Forelimb muscle (tissue), 1 donor: ENCODE measurements at places on chromosomes 12 and 14. TPM values are rescaled to one million over a fixed set of nuclear protein-coding genes. Genes with fewer than 3 reads are reported as not detected.
A peak's percentile ranks its signal among the peaks of the same experiment; 100 is the strongest.

GRCh38 chr12:53011889-53012288, 5.6 kb downstream of the EIF4B start:
- DNase-seq, result no peak

- DNase-seq, result no peak
Measured at GRCh38 chr14:58275527-58276190, 22.7 kb upstream of the ARID4A start.

- DNase-seq, result no peak
Measured at GRCh38 chr12:43976027-43976426, 140.1 kb downstream of the TMEM117 start.

- DNase-seq, result no peak
Measured at GRCh38 chr12:124868252-124869058, 4.8 kb upstream of the SCARB1 start.

DNA sequence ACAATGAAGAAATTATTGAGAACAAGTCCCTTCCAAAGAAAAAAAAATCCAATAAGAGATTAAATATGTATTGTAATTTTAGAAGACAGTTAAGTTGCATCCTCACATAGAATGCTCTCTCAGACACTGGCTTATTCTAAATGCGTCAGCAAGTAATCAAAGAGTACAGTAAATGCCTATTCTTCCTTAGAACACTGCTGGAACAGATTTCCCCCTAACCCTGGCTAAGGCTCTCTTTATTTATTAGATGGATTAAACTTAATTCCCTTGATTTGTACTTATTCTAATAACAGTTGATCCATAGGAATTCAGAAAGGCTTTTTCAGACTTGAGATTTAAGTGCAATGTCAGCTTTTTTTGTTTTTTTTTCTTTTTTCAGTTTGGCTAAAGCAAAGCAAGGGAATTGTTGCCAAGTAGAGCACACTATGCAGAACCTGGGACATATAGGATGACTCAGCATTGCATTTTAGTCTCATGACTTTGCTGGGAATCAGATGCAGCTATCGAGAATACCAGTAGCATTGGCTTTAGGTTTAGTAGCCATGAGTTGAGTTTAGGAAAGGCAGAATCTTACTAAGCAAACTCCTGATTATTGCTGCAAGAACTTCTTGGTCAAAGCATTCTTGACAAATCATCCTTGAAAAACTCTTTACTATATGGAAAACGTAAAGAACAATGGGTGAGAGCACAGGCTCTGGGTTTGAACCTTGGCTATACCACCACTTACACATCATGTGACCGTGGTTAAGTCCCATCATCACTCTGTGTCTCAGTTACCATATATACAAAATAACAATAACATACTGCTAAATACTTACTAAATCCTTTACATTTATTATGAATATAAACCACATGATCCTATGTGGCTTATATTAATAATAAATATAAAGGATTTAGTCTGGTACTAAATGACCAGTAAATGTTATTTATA, 26.7 kb downstream of the MED21 start:
- DNase-seq, result no peak

GRCh38 chr12:110627500-110628195, 13.7 kb downstream of the TCTN1 start:
- no peak for DNase-seq

- DNase-seq, result no peak
Measured at GRCh38 chr12:24909667-24910066, 39.2 kb downstream of the BCAT1 start.

DNA sequence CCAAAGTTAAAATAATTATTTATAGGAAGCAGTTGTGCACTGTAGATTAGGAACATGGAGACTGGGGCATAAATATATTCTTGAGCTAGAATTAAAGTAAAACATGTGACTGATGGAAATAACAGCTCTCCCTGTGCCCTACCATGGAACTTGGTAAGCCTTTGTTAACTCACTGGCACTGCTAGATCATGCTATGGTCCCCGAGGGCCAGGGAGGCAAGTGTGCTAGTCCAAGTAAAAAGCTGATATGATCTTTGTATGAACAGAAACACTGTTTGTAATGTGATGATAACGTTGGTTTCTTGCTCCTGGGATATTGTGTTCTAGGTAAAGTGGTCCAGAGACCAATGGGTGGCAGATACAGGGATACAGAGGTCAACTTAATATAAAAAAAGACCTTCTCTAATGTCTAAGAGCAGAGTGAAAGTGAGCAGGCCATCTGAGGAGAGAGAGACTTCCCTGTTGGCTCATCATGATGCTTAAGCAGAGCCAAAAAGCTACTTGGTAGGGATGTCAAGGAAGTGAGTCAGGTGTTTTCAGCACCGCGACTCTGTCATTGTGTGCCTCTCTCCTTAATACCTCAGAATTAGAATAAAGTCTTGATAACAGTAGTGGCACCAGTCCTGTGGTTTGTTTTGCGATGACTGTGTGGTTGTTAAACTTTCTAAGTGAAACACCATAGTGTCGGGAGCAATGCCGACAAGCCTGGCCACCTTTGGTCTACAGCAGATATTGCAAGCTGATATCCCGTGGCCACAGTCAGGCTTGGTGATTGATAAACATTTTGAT, 27.6 kb downstream of the BICD1 start:
- DNase-seq, result no peak

DNA sequence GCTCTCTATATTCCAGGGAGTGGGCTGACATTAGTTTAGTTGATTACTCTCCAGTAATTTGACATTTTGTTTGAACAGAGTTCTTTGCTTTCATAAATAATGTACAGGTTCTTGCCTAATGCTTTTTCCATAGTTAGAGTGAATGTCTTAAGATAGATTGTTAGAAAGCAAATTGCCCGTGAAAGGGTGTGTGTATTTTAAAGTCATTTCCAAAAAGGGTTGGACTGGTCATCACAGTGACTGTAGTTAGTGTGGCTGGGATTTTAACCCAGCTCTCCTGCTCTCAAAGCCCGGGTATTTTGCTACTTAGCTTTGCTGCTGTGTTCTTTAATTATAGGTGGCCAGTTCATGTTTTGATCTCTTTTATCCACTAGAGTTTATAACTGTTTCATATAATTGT, 74.2 kb downstream of the DNAH10 start:
- DNase-seq, result no peak

GRCh38 chr12:67765776-67766766, 117.5 kb downstream of the DYRK2 start:
- no peak for DNase-seq

DNA sequence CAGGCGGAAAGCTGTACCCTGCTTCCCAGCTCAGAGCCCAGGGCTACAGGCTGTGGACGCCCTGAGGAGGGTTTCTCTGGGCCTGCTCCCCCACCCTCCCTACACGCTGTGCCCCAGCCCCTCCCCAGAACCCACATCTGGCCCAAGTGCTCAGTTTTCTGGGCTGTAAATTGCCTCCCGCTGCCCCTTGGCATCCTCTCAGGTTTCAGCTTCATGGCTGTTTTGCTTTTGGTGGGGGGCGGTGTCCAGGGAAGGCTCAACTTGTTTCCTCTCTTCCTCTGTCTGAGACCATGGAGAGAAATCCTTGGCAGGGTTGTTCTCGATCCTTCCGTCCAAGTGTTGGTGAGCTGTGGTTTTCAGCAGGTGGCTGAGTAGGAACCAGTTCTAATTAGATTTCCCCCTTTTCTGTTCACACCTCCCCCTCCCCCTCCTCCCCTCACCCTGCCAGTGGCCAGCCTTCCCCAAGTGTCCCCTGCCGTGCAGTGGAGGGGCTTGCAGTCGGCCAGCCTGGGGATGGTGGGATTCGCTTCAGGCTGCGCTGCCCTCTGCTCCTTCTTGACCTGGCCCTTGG, 61.8 kb downstream of the TSPAN9 start:
- no peak for DNase-seq

DNA sequence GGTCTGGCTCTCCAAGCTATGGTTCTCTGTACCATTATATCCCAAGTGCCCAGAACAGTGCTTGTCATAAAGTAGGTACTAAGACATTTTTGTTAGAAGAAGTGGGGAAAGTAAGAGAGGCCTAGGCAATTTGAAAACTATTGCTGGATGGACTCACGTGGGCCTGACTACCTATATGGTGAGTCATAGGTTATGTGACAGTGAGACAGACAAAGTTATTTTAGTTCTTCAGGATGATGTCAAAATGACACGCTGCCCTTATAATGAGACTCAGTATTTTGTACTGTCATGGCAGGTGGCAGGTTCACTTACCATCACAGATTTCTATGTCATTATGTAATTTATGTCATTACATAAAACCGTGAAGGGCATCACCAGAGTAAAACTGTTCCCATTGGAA, 53.1 kb downstream of the PARP11 start:
- no peak for DNase-seq

GRCh38 chr12:64042911-64043310, 179.2 kb downstream of the KICS2 start:
- DNase-seq, result peak; percentile 88

Gene CARMIL3
- polyA plus RNA-seq, result 0.18 TPM
